Activated CD4-positive, alpha-beta T cell treated with anti-CD3 and anti-CD28 coated beads, Interleukin-2, amount 10 ng/mL, durations not matched to agents 24 days and 14 days (primary cell): ENCODE measurements at places on chromosomes 12 and 14. TPM values are rescaled to one million over a fixed set of nuclear protein-coding genes. Genes with fewer than 3 reads are reported as not detected.

The HOXC6 gene
- total RNA-seq: not detected in 2 replicates

The CLEC4A gene
- 0.97 and 1.5 TPM in 2 replicates for total RNA-seq

The BRF1 gene
- total RNA-seq: 42.4 and 46.6 TPM in 2 replicates

The C14orf132 gene
- 0.36 and 0.47 TPM in 2 replicates for total RNA-seq

The OSGEP gene
- total RNA-seq: 69.8 and 76.9 TPM in 2 replicates

The ADAM21 gene
- total RNA-seq: not detected in 2 replicates

The RASSF9 gene
- total RNA-seq: not detected in 2 replicates

The EFS gene
- total RNA-seq: not detected in 2 replicates

The GPR84 gene
- 1.5 TPM in 2 replicates for total RNA-seq

The BICDL1 gene
- 148 and 154 TPM in 2 replicates for total RNA-seq

The CABP1 gene
- total RNA-seq: 0.16 and 0.17 TPM in 2 replicates

The HVCN1 gene
- total RNA-seq: 17.9 and 18.0 TPM in 2 replicates

The NANOG gene
- total RNA-seq: not detected in 2 replicates

The OVCH1 gene
- not detected in 2 replicates for total RNA-seq

The DAO gene
- not detected in 2 replicates for total RNA-seq

The PTCSC3 gene
- not detected in 2 replicates for total RNA-seq

The AKAP6 gene
- total RNA-seq: 0.51 and 0.57 TPM in 2 replicates

The ANO4 gene
- total RNA-seq: not detected in 2 replicates

The P2RX2 gene
- total RNA-seq: not detected in 2 replicates

The LMBR1L gene
- total RNA-seq: 39.9 and 43.7 TPM in 2 replicates

The FGD4 gene
- total RNA-seq: 0.07 TPM in 1 of 2 replicates, not detected in the other

The KRT6C gene
- not detected in 2 replicates for total RNA-seq

The AKAP3 gene
- total RNA-seq: 0.42 and 1.1 TPM in 2 replicates

The MGP gene
- not detected in 2 replicates for total RNA-seq

The PROX2 gene
- total RNA-seq: not detected in 2 replicates

The ACOT4 gene
- total RNA-seq: 1.3 and 1.4 TPM in 2 replicates

The PRB3 gene
- total RNA-seq: not detected in 2 replicates

The LHX5 gene
- not detected in 2 replicates for total RNA-seq

The AEBP2 gene
- 55.5 and 59.2 TPM in 2 replicates for total RNA-seq

The DLK1 gene
- not detected in 2 replicates for total RNA-seq

The DTD2 gene
- 30.8 and 32.2 TPM in 2 replicates for total RNA-seq

The PIK3C2G gene
- total RNA-seq: not detected in 2 replicates

The A2M gene
- total RNA-seq: not detected in 2 replicates

The NDUFB1 gene
- 76.1 and 77.9 TPM in 2 replicates for total RNA-seq
